ENCODE measurements at places on chromosomes 11 and 22.
A peak's percentile ranks its signal among the peaks of the same experiment; 100 is the strongest.

GRCh38 chr22:26800858-26801257 lies 143.5 kb downstream of the MIAT start:
- no peak for DNase-seq

- DNase-seq: no peak
Measured at GRCh38 chr11:130652671-130653335, 204.4 kb downstream of the ADAMTS15 start.

GRCh38 chr11:102325088-102325487 lies 7.8 kb downstream of the BIRC3 start:
- DNase-seq: no peak

DNA sequence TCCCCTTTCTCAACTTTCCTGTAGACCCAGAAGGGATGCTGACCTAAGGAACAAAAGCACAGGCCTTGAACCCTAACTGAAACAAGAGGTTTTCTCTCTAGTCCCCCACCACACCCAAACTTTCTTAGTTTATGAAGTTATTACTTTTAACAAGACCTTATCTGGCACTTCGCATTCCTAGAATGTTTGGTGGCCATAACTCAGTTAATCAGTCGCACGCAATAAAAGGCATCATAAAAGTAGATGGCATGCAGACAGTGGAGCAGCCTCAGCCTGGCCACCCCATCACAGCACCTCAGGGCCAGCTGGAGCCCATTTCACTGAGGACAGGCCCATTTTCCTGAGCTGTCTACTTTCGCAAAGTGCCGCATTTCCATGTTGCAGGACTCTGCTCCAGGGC lies 301.9 kb downstream of the OPCML start:
- DNase-seq: no peak

- DNase-seq: no peak
Measured at GRCh38 chr11:95494167-95494566, 263.2 kb upstream of the SESN3 start.

DNA sequence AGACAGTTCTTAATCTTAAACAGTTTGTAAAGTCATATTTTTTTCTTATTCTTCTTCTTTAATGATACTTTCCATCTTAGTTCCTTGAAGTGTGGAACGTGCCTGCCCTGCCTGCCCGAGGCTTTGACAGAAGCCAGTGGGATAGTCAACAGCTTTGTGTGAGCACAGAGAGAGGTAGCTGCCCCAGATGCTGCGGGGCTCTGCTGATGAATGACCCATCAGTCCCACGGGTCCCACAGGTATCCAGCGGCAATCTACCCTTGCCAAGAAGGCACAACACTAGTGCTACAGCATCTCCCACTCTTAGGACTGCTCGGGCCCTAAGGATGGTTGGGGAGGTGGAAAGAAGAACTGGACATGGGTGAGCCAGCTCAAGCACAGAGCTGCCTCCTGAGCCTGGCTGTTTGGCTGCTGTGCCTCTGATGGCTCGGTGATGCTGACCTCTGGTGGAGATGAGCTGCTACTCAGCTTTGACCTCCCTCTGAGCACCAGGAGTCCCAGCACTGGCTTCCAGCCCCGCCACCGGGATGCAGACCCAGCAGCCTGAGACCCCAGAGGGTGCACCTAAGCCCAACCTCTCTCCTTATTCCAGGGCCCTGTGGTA lies 11.8 kb upstream of the APLNR start:
- peak; percentile 3 for DNase-seq

- DNase-seq: no peak
Measured at GRCh38 chr11:126391286-126391954, 35.9 kb downstream of the ST3GAL4 start.

DNA sequence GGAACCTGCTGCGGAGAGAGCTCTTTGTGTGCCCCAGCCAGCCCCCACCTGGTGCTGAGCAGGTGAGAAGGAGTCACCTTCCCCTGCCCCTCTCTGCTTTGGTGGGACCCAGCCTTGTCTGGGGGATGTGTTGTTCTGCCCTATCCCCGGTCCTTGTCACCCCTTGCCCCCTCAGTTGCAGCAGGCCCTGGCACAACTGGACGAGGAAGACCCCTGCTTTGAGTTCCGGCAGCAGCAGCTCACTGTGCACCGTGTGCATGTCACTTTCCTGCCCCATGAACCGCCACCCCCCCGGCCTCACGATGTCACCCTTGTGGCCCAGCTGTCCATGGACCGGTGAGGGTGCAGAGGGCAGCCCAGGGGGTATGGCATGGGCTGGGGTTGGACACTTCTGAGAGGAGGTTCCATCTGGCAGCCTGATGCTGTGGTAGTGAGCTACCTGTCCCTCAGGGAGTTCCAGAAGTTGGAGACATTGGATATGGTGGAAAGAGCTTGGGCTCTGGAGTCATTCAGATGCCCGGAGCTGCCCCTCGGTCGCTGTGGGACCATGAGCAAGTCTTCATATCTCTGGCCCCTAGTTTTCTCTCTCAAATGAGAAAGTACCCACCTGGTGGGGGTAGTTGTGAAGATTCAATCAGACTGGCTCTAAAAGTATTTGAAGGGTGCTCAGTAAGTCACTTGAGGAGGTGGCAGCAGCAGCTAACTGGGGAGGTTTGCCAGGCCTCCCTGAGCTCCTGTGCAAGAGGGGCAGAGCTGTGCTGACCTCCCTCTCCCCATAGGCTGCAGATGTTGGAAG lies 4.3 kb downstream of the LARGE2 start:
- DNase-seq: no peak

- no peak for DNase-seq
Measured at GRCh38 chr22:25085930-25086901, 113.4 kb upstream of the CRYBB3 start.

GRCh38 chr11:60251485-60252212 lies 8.7 kb upstream of the MS4A4E start:
- no peak for DNase-seq

DNA sequence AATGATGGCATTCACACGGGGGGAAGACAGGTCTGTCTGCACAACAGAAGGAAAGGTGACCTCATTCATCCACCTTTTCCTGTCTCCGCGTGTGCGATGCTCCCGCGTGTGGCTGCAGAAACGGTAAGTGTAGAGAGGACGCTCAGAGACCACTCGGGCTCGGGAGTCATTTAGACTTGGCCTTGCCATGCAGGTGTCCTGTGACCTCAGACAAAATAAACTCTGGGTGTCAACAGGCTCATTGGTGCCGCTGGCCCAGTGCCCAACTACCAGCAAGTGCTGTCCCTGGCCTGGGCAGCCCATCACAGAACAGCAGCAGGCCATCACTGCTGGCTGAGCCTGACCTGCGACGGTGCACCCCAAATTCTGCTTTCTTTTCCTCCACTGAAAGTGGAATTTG lies 48.1 kb upstream of the ARFGAP3 start:
- DNase-seq: no peak

DNA sequence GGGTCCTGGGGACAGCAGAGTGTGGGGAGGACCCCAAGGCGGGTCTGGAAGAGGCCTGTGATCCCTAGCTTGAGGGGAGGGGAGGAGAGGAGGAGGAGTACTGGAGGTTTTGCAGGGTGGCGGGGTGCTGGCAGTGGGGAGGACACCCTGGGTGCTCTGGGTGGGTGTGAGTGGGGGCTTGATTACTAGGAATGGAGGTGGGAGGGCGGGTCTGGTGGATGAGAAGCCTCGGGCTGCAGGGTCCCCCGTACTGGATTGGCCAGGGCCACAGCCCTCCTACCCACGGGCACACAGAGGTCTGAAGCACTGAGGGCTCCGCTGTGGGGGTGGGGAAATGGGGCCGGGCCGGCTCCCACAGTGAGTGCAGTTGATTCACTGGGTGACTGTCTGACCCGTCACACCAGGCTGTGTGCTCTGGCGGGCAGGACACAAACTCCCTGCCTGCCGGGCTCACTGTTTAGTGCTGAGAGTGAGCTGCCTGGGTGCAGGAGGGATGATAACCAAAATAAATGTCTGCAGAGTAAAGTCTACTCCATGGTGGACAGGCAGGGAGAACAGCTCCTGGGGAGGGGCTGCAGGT lies 114.2 kb downstream of the CACNA1I start:
- DNase-seq: no peak
